ENCODE measurements at places on chromosomes 2 and 18.

DNA sequence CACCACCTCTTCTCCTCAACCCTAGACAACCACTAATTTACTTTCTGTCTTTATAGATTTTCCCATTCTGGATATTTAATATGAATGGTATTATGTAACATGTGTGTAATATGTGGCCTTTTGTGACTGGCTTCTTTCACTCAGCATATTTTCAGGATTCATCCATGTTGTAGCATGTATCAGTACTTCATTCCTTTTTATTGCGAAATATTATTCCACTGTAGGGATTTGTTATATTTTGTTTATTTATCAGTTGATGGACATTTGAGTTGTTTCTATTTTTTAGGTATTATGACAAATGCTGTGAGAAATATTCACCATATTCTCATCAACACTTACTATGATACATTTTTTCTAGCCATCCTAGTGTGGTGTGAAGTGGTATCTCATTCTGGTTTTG lies 138.8 kb upstream of the DLGAP1 start:
- DNase-seq: no peak

- no peak for DNase-seq
Measured at GRCh38 chr2:107588181-107588580, 238.5 kb upstream of the RGPD4 start.

DNA sequence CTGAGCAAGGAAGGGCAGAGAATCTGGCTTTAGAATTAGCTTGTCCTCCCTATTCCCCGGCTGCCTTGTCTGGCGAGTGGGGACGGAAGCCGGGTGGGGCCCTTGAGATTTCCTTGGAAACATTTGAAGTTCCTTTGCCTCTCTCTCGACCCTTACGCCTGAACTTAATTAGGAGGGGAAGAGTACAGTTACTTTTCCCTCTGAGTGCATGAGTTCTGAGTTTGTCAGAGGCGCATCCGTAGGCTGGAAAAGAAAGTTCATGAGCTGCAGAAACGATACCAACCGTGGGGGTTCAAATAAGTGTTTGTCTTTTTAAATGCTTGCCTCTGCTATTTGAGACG lies 468 bp downstream of the PIKFYVE start:
- DNase-seq: no peak

GRCh38 chr2:10901160-10901939 lies 10.4 kb upstream of the KCNF1 start:
- no peak for DNase-seq

- DNase-seq: no peak
Measured at GRCh38 chr2:109663721-109664120, 49.6 kb downstream of the SOWAHC start.

DNA sequence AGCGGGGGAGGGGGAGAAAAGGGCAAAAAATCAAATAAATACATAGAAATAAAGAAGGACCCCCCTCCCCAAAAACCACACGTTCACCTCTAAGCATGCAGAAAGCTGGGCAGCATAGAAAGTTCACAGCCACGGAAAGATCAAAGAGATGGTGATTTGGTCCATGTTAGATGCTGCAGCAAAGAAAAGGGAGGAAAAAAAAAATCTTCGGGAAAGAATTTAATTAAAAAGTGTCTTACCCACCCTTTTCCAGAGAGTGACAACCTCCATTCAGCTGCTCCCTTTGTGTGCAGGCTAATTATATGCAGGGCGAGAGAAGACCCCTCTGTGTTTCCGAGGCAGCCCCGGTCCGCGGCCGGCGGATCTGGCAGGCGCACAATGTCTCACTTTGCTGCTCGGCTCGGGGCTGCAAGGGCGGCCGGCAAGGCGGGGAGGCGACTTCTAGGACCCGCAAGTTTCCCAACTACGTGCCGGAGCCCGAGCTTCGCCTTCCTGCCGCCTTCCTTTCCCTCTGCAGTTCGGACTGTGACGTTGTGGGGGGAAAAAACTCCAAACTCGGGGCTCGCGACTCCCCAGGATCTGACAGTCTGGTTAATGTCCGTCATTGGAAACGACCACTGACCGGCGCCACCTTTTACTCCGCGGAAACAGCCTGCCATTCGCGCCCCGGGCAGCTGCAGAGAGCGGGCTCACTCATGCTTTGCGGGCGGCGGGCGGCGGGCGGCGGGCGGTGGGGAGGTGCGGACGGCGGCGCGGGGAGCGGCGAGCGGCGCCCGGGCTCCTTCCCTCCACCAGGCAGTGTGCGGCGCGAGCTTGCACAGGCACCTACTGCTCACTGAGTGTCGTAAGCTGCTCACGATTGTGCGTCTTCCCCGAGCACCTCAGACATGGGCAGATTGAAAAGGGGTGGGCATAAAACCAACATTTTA lies at the start of gene LRRTM1:
Gene LRRTM1, minus strand, starts transcription at position 844 of the 929 bp plus-strand sequence. CDS start 933 bp downstream, outside the sequence.
- DNase-seq: no peak

DNA sequence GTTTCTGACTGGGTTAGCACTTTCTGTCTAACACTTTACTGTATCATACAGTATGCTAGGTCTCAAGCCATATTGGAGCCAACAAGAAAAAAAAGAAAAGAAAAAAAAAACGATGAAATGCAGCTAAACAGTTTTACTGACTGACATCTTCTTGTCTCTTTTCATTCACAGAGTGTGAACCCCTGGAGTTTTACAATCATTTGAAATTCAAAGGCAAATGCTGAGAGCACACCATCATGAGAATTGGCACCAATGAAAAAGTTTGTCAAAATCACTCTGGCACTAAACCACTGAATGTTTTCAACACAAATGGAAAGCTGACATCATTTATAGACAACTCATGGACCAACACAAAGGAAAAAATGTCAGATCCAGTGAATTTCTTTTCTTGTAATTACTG lies 513.3 kb downstream of the LRRTM4 start:
- no peak for DNase-seq

DNA sequence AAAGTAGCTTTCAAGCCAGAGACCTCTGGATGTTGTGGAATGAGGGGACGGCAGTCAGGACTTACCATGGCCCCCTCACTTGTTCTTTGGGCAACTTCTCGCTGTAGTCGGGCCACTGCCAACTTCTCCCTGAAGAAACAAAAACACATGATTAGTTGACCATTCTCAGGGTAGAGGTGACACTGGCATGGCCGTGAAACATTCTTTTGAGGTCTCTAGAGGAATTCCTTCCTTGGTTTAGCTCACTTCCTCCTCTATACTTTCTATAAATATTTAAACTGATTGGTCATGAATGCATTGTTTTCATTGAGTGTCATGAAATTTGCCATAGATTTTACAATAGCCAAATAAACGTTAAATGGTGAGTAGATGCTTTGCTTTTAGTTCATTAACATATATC lies 354.6 kb downstream of the NCKAP5 start:
- no peak for DNase-seq

GRCh38 chr2:9018109-9018508 lies 14.6 kb upstream of the MBOAT2 start:
- DNase-seq: no peak

DNA sequence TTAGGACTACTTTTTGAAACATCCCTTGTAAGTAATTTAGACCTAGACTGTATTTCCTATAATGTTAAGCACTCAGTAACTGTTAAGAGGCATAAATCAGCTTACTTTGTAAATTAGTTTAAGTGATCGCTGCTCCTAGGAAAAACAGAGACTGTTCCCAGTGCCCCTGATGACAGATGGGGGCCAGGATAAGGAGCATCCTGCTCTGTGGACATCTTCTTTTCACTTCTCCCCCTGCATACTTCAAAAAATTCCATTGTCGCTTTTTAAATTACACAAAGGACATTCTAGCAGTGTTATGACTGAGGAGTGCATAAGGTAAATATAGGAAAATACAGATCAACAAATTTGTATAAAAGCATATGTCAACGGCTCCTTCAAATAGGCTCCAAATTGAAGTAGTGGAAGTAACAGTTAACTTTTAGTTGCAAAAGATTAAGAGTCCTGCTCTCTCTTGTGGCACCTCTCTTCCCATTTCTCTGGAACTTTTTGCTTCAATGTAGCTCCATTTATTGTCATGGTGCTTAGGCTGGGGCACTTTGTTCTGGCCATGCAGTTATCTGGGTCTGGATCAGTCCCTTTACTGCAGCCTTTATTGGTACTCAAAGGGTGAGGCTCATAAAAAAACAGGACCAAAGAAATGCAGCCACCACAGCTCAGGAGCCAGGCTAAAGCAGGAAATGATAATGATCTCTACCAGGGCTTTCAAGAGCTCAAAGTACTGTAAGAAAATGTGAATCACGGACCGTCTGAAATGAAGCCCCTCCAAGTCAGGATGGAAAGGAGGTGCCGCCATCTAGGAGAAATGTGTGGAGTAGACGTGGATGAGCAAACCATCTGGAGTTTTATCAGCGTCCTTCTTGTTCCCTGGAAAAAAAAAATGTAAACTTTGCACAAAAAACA lies 162.1 kb upstream of the ZNF516 start:
- no peak for DNase-seq

- no peak for DNase-seq
Measured at GRCh38 chr18:22871809-22872525, 61.2 kb upstream of the RBBP8 start.

DNA sequence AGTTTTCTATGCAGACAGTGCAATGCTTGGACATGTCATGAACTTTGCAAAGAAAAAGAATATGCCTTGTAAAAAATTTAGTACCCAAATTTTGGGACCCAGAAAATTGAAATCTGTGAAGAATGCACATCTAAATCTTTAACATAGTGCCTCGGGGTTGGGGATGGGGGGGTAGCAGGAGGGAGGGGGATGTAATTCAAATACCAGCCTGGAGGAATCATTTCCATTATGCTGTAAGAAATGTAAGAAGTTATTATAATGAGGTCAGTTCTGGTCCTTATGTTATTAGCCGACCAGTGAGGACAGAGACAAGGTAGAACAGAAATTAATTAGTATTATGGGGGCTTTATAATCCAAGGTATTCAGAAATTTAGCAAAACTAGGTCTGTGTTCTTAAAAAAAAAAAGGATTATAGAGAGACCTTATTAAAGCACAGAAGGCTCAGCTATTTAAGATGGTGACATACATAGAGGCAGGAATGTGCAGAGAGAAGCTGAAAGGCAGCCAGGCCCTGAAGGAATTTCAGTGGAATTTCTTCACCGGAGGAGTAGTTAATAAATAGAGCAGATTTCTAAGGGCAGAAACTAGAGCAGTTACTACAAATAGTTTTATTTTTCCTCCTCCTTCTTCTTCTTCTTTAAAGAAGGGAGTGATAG lies 89.0 kb upstream of the RBMS1 start:
- no peak for DNase-seq

DNA sequence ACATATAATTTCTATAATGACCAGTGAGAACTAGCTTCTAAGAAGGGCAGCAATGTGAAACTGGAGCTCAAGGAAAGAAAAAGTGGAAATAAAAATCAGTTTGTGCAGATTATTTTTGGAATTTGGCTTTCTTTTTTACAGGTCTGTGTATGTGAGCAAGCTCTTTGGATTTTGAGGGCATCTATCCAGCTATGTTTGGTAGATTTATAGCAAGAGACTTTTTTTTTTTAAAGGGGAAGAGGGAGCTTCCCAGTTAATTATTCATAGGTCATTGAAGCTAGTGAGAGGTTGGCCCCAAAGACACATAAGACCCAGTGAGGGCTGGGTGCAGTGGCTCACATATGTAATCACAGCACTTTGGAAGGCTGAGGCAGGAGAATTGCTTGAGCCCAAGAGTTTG lies 24.0 kb upstream of the COLEC12 start:
- DNase-seq: no peak

- no peak for DNase-seq
Measured at GRCh38 chr2:20450201-20450999, 3.5 kb downstream of the RHOB start.

GRCh38 chr18:7953095-7953958 lies 386.2 kb downstream of the PTPRM start:
- no peak for DNase-seq

DNA sequence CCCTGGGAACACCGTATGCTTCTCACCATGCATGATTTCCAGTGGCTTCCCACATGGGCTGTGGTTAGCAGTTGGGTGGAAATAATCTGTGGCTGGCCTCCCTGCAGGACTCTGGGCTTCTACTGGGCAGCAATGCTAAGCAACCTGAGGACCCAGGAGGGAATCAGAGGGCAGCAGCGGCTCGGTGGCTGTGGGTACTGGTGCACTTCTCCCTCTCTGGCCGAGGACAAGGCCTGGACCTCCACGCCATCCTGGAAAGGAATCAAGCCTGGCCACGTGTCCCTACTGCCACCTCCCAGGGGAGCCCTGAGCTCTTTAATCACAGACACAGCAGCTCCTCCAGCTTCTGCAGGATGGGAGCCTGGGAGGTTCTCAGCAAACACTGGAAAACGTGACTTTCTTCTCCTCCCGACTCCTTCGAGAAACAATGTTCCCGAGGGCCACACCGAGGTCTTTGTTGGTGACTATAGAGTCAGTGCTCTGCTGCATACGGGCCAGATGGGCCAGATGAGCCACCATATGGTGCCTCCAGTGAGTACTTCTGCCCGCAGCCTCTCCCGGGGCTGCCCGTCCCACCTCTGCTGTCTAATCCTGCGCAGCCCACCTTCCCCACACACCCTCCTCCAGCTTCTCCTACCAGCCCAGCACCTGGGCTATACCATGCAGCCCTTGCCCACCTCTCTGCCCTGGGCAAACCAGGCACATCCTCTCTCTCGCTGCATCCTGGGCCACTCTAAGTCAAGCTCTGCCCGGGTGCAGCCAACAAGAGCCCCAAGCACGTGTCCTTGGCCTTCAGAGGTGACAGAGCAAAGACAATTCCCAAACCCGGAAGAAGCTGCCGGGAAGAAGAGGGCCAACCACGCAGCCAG lies 42.8 kb upstream of the OTOS start:
- DNase-seq: no peak

GRCh38 chr2:34349527-34349926 lies 750.4 kb upstream of the FAM98A start:
- DNase-seq: no peak

DNA sequence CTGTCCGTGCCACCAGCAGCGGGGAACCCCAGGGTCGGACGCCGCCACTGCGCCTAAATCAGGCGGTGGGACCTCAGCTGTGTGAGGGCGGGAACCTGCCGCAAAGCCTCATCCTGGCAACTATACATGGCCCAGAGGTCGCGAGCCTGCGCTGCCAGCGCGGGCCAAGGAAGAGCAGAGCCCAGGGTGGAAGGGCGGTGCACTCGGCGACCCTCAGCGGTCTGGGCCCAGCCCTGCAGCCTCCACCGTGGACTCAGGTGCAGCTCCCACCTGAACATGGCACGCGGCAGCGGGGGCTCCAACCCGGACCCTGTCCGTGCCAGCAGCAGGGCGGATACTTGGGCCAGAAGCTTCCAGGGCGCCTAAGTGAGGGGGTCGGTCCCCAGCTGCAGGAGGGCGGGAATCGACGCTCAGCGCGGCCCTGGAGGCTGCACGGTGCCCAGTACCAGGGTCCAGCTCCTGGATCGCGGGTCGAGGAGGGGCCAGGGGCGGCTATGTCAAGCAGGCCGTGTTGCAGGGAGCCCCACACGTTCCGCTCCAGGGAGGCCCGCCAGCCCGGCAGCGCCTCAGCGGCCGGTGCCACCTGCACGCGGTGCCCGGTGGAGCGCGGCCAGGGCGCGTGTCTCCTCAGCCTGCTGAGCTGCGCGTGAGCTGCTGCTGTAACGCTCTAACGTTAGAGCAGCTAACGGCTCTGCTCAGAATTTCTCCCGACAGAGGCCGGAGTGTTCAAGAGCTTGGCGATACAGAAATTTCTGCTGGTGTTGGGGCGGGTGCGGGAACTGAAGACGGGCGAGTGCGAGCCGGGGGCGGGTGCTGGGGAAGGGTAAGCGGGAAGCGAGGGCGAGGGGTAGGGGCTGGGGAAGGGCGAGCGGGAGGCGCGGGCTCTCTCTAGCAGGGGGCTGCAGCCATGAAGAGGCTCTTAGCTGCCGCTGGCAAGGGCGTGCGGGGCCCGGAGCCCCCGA lies at the start of gene ANKRD30B:
Gene ANKRD30B, plus strand, starts transcription at position 660 of the 962 bp plus-strand sequence. Its CDS starts 248 bp downstream, at position 908.
- DNase-seq: no peak

GRCh38 chr2:206418968-206419367 lies 24.4 kb upstream of the ADAM23 start:
- DNase-seq: no peak

- no peak for DNase-seq
Measured at GRCh38 chr2:224252631-224253030, 149.3 kb downstream of the FAM124B start.
